ENCODE measurements at places on chromosomes 13 and 19.

DNA sequence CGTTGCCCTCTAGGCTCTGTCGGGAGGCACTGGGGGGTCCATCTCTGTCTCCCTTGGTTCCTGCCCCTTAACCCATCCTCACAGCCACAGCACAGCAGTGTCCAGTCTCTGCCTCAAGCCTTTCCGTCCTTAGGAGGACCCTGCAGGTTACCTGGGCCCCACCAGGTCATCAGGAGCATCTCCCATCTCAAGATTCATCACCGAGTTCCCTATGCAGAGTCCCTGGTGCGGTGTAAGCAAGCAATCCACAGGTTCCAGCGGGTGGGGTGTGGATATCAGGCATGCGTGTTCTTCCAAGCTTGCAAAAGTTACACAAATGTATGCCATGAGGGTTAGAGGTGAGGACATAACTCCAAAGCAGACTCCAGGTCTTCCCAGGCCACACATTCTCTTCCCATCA lies 20.9 kb upstream of the GAS6 start:
- no peak overlapping the region for H3K27ac ChIP-seq
- H3K36me3 ChIP-seq = no peaks in the 10 kb centered on the region
- no peaks in the 10 kb centered on the region for H3K27me3 ChIP-seq
- H3K4me1 ChIP-seq = peaks cover 31% of the 10 kb centered on the region
- DNase-seq = no peak

- H3K27me3 ChIP-seq = peaks cover 5% of the 10 kb centered on the region
- H3K4me3 ChIP-seq = no peak overlapping the region
- H3K27ac ChIP-seq = no peak overlapping the region
- H3K4me1 ChIP-seq = no peaks in the 10 kb centered on the region
These were observed 154.6 kb downstream of the COL4A1 start for GRCh38 chr13:110152351-110152750.

- H3K4me3 ChIP-seq = peak overlapping the region; percentile 28
- H3K27ac ChIP-seq = peak overlapping the region; percentile 61
- peaks cover 6% of the 10 kb centered on the region for H3K36me3 ChIP-seq
- H3K4me1 ChIP-seq = peaks cover 18% of the 10 kb centered on the region
These were observed 5.4 kb downstream of the CCDC61 start for GRCh38 chr19:46000491-46001246.

- no peak for DNase-seq
- H3K36me3 ChIP-seq = no peaks in the 10 kb centered on the region
- no peaks in the 10 kb centered on the region for H3K27me3 ChIP-seq
- no peaks in the 10 kb centered on the region for H3K4me1 ChIP-seq
- no peak overlapping the region for H3K4me3 ChIP-seq
- no peak overlapping the region for H3K27ac ChIP-seq
These were observed 435.6 kb downstream of the PCDH9 start for GRCh38 chr13:66794340-66795031.

GRCh38 chr19:54928299-54928698 lies 19.0 kb downstream of the NLRP7 start:
- H3K27ac ChIP-seq = no peak overlapping the region
- no peaks in the 10 kb centered on the region for H3K27me3 ChIP-seq
- peaks cover 4% of the 10 kb centered on the region for H3K4me1 ChIP-seq
- H3K4me3 ChIP-seq = no peak overlapping the region
- DNase-seq = no peak
- peaks cover 20% of the 10 kb centered on the region for H3K36me3 ChIP-seq

All from immature natural killer cell (primary cell).